ENCODE measurements at places on chromosomes 16 and 17.
A peak's percentile ranks its signal among the peaks of the same experiment; 100 is the strongest.

GRCh38 chr16:27768651-27769272, 218.8 kb downstream of the KATNIP start:
- no peak for DNase-seq

GRCh38 chr16:70359552-70359951, 12.8 kb downstream of the DDX19A start:
- DNase-seq = no peak

GRCh38 chr17:18217412-18218015, 7.9 kb upstream of the LLGL1 start:
- peak; percentile 46 for DNase-seq

DNA sequence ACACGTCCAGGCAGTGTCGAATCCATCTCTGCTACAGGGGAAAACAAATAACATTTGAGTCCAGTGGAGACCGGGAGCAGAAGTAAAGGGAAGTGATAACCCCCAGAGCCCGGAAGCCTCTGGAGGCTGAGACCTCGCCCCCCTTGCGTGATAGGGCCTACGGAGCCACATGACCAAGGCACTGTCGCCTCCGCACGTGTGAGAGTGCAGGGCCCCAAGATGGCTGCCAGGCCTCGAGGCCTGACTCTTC, 7.2 kb upstream of the CD68 start:
- no peak for DNase-seq

- no peak for DNase-seq
Observed at GRCh38 chr16:87800497-87800896, 34.7 kb upstream of the KLHDC4 start.

- peak; percentile 53 for DNase-seq
Observed at GRCh38 chr16:4288148-4288921, 15.5 kb upstream of the TFAP4 start.

GRCh38 chr16:53999841-54000240, 286.7 kb downstream of the IRX3 start:
- peak; percentile 37 for DNase-seq

GRCh38 chr16:70453892-70454221, 538 bp upstream of the FCSK start:
- DNase-seq = no peak

- no peak for DNase-seq
Observed at GRCh38 chr16:81494888-81495287, 50.3 kb downstream of the CMIP start.

- DNase-seq = no peak
Observed at GRCh38 chr17:1732833-1733321, 8.4 kb downstream of the WDR81 start.

GRCh38 chr16:47727131-47727530, 266.0 kb downstream of the PHKB start:
- DNase-seq = no peak

DNA sequence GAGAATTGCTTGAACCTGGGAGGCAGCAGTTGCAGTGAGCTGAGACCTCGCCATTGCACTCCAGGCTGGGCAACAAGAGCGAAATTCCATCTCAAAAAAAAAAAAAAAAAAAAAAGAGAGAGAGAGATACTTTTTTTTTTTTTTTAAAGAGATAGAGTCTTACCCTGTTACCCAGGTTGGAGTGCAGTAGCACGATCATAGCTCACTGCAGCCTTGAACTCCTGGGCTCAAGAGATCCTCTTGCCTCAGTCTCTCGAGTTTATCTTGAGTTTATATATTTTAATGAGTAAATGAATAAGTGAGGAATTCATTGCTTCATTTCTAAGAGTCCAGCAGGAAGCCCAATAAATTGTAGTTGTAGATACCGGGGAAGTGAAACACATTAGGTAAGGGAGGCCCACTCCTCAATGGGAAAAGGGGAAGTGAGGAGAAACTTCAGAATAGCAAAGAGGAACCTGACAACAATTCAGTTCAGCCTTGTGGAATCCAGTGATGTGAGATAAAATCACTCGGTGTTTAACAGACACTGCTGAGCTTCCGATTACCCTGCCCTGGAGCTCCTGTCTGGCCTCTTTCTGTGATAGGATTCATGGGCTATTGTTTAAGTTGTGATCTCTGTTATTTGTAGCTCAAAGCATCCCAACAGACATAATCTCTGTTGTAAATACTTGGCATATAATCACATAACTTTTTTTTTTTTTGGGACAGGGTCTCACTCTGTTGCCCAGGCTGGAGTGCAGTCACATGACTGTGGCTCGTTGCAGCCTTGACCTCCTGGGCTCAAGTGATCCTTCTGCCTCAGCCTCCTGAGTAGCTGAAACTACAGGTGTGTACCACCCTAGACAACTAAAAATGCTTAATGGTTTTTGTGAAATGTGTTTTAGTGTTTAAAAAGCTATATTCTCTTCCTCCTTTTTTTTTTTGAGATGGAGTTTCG, 15.8 kb upstream of the ITGAM start:
- DNase-seq = no peak

DNA sequence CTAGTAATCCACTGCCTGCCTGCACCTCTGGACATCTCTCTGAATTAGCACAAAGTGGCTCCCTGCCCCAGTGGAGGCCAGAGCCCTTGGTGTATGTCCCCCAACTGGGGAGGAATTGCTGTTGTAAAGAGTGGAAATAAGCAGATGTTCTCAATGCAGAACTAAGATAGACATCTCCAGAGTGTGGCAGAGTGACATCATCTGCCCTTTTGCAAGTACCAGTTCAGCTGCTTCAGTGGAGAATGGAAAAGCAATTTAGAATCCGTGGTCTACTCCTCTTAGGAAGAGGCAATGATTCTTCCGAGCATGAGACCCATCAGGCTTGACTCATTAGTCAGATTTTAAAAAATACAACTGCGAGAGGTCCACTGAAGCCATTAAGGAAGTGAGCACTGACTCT, 1512.0 kb upstream of the GOT2 start:
- no peak for DNase-seq

DNA sequence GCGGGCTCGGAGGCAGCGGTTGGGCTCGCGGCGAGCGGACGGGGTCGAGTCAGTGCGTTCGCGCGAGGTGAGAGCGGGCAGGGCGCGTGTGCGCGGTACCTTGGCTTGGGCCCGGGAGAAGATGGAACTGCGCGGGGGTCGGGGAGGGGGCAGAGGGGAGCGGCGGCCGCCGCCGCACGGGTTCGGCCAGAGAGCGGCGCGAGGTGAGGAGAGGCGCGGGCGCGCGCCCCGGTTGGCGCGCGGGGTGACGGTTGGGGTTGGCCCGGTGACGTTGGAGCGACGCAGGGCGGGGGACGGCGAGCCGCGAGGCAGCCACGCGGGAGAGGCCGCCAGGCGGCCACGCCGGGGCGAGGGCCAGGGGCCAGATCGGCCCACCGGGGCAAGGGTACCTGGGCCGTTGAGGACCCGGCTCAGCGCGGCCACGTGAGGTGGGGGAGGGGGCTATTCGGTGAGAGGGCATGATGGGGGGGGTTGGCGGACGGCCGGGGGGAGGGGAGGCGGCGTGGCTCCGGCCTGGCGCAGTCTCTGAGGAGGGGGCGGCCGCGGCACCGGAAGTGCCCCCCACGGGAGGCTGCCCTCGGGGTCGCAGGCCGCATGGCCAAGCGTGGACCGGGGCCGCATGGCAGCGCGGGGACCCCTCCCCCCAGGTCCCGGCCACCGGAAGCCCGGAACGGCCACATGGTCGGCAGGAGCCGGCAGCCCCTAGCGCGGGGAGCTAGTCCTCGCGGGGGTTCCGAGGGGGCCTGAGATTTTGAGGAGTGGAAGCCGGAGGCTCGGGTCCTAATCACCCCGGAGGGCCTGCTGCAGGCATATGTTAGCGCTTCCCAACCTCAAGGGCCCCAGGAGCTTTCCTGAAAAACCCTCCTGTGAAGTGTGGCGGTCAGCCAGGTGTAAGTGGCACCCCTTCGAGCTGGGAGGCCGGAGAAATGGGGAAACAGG, 527 bp downstream of the EIF5A start:
- DNase-seq = peak; percentile 28
